Islet precursor cell (in vitro differentiated cells): ENCODE measurements at places on chromosomes 2 and 18.
A peak's percentile ranks its signal among the peaks of the same experiment; 100 is the strongest.

- DNase-seq = peak; percentile 94
These were observed 454.1 kb downstream of the MEIS1 start for GRCh38 chr2:66888791-66889631.

GRCh38 chr2:173077506-173078177 is 2.0 kb downstream of the MAP3K20 start:
- no peak for DNase-seq

GRCh38 chr18:3886575-3887322 is 436.8 kb downstream of the TGIF1 start:
- DNase-seq = no peak

DNA sequence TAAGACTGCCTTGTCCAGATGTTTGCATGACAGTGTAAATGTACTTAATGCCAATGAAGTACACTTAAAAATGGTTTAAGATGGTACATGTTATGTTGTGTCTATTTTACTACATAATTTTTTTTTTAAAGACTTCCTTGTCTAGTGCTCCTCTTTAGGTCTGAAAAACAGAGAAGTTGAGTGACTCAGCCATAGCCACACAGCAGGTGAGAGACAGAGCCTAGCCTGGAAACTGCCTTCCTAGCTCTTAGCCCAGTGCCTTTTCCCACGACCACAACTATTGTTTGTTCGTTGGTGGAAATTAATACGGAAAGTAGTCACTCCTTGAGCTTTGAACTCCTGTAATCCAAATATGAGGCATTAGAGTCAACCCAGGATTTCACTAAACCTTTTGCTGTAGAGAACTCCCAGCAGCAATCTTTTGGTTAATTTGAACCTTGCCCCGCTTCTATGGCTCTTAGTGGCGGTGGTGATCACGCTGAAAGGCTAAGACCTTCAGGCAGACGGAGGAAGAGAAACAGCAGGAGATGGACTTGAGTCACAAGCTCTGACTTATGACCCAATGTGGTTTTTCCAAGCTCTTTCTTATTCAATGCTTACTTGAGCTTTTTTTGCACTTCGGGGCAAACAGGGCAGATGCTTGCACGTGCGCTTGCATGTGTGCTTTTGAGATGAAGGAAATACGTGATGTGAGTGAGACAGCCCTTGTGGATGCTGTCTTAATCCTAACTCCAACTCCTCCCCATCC is 21.2 kb downstream of the TRIB2 start:
- no peak for DNase-seq

DNA sequence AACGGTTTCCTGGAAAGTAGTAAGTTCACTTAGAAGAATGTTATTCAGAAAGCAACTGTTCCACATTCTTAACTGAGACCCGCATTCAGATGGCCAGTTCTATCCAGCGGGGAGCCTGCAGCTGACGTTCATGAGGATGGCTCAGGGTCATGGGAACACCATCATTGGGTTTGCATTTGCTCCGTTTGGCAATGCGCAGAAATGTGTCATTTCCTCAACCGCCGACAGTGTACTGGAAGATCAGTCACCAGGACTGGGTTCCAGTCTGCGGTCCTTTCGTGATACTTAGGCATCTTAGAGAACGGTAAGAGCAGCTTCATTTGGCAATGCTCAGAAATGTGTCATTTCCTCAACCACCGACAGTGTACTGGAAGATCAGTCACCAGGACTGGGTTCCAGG is 104.0 kb downstream of the DNER start:
- DNase-seq = no peak

- no peak for DNase-seq
These were observed 17.2 kb downstream of the SP110 start for GRCh38 chr2:230202430-230203109.

DNA sequence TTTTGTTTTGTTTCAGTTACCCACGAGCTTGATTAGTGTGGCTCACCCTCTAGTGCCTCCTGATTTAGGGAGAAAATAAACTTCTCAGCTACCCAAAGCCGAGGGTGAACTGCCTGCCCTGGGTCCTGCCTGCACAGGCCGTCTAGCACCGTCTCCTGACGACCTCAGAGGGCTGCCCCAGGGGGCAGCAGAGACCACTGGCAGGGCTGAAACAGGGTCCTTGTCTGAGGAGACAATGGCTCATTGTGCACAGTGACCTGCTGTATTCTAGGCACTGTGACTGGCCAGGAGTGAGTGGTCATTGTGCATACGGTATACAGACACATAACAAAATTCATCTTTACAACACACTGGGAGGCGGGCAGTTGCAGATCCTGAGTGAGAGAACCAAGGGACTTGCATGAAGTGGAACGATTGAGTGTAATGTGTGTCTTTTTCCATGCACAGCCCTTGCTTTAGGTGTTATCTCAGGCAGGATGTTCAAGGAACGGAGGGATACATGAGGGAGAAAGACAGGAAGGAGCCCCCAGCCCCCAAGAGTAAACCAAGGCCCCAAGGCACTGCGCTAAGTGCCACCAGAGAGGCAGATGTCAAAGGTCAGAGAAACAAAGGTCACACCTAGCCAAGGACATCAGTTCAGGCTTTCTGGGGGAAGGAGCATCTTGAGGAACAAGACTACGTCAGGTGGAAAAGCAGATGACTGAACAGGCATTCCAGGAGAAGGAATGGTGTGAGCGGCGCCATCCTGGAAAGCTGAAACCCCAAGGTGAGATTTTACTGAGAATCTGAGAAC is 421.3 kb downstream of the LPIN1 start:
- peak; percentile 92 for DNase-seq

GRCh38 chr18:46856973-46857372 is 60.3 kb downstream of the PIAS2 start:
- DNase-seq = no peak

- DNase-seq = no peak
These were observed 59.0 kb downstream of the HNMT start for GRCh38 chr2:138023298-138023697.

GRCh38 chr2:26432859-26433258 is 31.1 kb downstream of the DRC1 start:
- DNase-seq = no peak

DNA sequence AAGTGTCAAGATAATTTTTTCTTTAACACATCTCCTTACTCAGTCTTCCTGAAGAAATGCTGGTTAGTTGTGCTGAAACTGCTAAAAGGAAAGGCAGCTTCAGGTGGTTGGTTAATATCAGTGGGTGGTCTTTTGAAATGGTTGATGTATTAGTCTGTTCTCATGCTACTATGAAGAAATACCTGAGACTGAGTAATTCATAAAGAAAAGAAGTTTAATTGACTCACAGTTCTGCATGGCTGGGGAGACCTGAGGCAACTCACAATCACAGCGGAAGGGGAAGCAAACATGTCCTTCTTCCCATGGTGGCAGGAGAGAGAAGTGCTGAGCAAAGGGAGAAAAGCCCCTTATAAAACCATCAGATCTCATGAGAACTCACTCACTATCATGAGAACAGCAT is 125.9 kb upstream of the CYRIA start:
- DNase-seq = no peak

DNA sequence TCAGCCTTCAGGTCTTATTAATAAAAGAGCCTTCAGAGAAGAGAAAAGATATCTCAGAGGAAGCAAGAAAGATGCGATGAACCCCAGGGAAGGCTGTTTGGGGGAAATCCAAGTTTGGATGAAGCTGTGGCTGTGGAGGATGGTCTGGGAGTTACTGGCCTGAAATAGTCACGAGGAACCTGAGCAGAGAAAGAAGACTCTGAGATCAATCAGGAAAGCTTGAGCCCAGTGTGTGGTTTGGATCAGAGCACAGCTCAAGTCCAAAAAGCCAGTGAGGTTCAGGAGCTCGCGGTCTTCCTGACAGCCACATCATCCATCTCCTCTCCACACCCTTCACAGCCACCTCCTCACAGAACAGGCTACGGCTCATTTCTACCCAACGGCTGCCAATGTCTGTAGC is 87.4 kb upstream of the SERPINE2 start:
- DNase-seq = no peak

- peak; percentile 73 for DNase-seq
These were observed 22.0 kb downstream of the KATNAL2 start for GRCh38 chr18:46939337-46939963.

DNA sequence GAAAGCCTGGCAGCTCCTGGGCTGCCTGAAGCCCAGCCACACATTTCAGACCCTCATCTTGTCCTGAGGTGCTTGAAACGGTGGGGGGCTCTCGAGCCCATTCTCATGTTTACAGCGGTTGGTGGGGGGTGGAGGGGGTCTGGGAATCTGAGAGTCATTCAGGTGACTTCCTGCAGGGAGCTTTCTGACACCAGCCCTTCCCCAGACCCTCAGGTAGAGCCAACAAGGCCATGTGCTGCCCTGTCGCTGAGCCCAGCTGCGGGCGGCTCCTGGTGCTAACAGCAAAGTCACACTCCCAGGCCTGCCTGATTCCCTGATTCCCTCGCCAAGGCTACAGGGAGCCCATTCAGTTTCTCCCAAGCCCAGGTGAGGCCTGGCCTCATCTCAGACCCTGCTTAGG is 324.9 kb upstream of the MEX3C start:
- no peak for DNase-seq

DNA sequence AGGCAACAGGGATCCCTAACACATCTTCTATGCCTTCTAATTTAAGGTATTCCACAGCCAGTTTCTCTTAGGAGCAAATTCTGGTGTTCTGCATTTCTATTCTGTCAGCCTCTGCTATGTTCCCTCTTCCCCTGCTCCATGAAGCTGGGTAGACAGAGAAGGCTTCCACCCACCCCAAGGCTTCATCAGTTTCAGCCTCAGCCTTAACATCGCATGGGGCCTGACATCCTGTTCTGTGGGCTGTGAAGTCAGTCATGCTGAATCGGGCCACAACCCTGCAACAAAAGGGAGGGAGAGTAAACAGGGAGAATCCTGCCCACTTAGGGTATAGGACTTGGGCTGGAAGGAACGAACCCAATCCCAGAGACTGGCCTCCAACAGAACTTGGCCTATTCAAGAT is 70.6 kb upstream of the PPM1B start:
- no peak for DNase-seq

- peak; percentile 91 for DNase-seq
These were observed 14.6 kb upstream of the NT5DC4 start for GRCh38 chr2:112706170-112706664.

DNA sequence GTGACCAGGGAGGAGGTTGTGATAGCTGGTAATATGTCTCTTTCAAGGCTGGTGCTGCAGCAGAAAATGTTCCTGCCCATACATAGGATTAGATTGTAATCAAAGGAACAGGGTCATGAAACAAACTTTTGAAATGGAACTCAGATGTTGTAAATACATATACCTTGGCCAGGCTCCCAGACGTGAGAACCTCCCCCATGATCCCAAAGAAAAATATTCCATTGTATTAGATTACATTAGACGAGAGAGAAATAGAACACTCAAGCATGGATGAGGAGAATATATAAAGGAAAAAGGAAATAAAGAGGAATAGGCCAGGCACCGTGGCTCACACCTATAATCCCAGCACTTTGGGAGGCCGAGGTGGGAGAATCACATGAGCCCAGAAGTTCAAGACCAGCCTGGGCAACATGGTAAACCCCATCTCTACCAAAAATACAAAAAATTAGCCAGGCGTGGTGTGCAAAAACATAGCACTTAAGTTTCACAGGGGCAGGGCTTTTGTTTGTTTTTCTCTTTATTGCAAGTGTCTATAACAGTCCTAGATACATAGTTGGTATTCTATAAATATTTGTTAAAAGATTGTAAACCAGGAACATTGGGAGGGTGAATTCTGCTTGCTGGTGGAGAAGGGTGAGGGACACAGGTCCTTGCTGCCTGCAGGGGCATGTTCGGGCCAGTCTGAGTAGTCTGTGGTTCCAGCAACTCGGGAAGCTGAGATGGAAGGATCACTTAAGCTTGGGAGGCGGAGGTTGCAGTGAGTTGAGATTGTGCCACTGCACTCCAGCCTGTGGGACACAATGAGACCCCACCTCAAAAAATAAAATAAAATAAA is 52.8 kb downstream of the RPL37A start:
- DNase-seq = no peak
